ENCODE measurements at places on chromosomes 3 and 15.

DNA sequence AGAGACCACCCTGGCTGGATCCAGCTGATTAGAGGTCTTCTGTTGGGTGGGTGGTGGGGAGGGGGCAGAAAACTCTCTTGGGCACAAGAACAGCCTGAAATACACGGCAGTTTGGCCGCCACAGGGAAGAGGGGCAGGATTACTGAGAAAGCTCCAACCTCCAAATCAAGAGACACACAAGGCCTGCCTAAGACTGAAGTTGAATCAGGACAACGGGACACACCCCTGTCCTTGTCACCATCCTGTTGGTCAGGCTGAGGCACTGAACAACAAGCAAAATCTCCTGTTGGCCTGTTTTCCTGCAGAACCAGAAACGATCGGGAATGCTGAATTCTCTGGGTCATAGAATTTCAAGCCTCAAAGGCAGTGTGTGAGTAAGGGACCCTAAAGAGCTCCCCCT, 247.8 kb downstream of the FAM43A start:
- no peak for DNase-seq

DNA sequence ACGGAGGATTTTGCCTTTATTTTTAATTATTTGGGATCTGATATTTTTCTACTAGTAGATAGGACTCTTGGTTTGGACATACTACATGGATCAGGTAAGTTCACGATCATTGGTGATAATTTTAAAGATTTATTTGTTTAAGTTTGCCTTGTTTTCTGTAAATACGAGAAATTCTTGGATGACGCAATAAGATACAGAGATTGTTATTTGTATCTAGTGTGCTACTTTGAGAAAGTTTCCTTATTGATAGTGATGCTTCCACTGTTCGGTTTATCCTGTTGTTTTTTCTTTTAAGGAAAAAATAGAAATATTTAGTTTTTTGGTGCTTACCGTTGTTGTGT, 577 bp downstream of the CHD2 start:
- DNase-seq = peak; percentile 37

DNA sequence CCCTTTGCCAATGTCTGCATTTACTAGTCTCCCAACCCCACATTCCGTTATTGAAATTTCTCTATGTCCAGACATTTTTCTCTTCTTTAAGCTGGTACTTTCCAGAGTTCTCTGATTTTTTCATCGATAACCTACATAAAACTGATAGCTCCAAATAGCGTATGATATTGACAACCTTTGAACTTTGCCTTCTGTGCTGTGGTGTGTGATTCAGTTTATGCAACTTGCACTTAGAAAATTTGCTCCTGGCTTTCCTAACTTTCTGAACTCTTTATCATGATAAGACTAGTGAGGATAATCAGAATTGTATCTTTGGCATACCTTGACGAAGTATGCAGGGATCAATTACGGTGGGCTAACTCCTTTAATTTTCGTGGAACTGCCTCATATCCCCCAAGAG, 1261.3 kb downstream of the SI start:
- no peak for DNase-seq

DNA sequence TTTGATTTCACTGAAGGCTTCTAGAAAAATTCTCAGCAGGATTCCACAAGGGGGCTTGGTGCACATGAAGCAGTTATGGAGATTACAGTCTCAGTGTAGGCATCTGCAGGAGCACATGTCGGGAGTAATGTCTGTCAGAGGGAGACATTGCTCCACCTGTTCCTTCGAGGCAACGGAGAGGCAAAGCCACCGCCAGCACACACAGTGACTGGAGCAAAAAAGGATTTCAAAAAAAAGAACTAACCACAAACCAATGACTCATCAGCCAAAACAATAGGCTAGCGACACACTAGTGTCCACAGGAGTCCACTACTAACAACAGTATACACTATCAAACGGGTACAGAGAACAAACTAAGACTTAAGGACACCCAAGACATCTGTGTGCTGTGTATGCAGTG, 68.9 kb downstream of the NPTN start:
- peak; percentile 33 for DNase-seq

DNA sequence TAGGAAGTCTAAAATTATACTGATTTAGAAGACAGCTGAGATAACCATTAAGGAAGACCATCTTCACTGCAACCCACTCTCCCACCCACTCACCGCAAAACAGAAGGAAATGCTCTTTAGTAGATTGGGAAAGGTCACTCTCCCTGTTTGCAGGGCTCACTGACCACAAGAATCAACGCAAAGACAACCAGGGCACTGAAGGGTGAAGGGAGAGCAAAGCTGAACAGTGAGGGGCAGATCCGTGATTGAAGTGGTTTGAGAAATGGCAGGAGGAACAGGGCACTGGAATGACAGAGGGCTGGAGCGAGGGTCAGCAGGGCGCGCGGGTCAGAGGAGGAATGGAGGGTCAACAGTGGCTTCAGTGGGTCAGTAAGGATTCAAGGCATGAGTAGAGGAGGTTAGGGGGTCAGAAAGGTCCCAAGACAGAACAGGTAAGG, 520 bp downstream of the MESD start:
- no peak for DNase-seq
